AG09319 (cell line): ENCODE measurements at places on chromosomes 16 and 17.
A peak's percentile ranks its signal among the peaks of the same experiment; 100 is the strongest.

- DNase-seq, result no peak
Measured at GRCh38 chr17:55639096-55639495, 83.6 kb downstream of the TMEM100 start.

DNA sequence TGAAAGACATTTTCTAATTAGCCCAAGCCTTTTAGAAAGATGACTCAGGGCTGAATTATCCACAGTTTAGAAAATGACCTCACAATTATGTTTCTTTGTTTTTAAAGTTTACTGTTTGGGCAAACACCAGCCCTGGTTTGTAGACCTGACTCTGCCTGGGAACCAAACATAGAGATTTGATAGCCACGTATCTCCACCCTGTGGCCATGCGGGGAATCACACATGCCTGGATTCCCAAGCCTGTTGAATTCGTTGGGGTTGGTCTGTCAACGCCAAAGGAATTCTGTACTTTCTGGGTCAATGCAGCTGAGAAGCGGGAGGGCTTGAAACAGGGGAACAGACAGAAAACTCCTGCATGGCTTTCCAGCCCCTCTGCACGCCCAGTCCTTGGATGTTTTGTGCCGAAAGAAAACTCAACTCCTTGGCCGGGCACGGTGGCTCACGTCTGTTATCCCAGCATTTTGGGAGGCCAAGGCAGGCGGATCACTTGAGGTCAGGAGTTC is 26.9 kb downstream of the CD300A start:
- DNase-seq, result peak; percentile 14

GRCh38 chr16:84340325-84341040 is 27.9 kb upstream of the ATP2C2 start:
- no peak for DNase-seq

DNA sequence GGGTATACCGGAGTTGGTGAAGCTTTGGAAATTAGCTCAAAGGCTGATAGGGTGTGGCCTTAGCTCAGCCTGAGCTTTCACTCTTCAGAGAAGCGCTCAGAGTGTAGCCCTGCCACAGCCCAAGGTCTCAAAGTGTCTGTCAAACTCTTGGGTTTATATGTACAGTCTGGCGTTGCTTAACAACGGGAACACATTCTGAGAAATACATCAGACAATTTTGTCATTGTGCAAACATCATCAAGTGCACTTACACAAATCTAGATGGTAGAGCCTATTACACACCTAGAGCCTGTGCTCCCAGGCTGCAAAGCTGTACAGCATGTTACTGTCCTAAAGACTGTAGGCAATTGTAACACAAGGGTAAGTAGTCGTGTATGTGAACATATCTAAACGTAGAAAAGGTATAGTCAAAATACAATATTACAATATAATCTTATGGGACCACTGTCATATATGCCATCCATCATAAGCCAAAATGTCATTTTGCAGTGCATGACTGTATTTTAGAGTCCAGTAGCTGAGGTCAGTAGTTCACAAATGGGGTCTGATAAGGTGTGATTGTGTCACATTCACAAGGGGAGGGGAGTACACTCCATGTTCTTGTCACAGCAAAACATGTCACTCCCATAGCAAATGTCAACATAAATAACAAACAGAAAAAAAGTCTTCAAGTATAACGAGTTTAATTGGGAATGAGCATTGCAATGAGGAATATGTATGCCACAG is 20.6 kb downstream of the CHAD start:
- DNase-seq, result no peak

DNA sequence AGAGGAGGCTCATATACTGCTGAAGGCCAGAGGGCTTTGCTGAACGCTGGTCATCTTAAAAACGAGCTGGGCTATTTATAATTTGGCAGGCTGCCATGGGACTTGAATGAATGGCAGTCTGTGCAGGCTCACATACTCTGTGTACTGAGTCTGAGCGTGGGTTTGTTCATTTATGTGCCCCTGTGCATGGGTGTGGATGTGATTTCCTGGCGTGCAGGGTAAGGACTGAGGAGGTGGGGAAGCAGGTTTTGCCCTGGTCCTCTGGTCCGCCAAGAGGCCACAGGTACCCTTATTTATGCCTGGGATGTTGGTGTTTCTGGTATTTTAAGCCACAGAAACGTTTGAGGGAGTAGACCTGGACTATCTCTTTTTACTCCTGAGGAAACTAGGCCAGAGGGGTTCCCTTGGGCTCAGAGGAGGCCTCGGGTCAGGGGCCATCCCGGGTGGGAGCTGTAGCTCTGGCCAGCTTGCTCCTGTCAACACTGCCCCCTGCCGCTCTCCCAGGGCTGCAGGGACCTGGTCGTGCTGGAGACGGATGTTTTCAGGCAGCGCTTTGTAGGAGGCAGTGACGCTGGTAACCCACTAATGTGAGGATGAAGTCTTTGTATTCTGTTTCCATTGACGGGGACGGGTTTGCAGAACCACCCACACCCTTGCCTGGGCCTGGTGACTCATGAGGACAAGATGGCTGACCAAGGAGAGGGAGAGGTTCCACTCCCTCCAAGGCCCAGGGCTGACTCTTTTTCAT is 184.4 kb downstream of the MSI2 start:
- DNase-seq, result no peak

DNA sequence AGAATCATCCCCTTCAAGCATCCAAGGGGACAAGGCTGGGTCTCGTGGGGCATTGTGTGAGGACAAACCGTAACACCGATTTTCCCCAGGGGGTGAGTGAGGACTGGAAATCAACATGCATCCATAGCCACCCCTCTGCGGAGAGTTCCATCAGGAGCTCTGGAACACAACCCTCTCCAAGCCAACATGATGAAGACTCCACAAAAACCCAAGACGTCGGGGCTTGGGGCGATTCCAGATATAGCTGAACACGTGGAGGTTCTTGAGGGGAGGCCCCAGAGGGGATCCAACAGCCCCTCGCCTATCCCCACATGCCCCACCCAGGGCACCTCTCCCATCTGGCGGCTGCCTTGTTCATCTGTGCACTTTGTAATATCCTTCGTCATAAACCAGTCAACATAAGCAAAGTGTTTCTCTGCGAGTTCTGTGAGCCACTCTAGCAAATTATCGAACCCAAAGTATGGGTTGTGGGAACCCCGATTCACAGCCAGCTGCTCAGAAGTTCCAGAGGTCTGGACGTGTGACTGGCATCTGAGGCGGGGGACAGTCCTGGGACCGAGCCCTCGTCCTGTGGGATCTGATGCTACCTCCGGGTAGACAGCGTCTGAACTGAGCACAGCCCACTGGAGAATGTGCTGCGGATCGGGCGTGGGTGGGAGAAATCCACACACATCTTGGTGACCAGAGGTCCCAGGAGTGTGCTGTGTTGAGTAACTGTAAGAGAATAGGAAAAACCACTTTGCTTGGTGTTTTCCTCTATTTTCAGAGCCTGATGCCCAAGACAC is 55.5 kb downstream of the RPH3AL start:
- no peak for DNase-seq
